ENCODE measurements at places on chromosomes 12 and 14.

DNA sequence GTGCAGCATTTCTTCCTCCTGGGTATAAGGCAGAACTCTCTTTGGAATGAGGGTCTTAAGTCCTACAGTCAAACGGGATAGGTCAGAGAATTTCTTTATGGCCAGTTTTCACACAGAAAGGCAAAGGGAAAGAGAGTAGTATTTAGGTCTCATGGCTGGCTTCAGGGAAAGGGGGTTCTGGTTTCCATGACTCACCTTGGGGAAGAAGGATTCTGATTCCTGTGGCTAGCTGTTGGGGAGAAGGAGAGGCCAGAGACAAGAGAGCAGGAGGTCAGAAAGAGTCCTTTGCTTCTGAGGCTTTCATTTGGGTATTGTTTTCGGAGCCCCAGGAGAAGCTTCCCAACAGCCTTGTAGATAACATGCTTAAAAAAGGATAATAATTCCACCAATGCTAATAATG lies 332.5 kb downstream of the NPAS3 start:
- H3K27me3 ChIP-seq = no peaks in the 10 kb centered on the region
- no peak for DNase-seq
- H3K4me1 ChIP-seq = no peaks in the 10 kb centered on the region
- no peak overlapping the region for H3K4me3 ChIP-seq
- H3K27ac ChIP-seq = no peak overlapping the region

- peak within 1 kb of the TSS; percentile 57 for H3K27ac ChIP-seq
- H3K4me1 ChIP-seq = no peaks in the 10 kb centered on the region
- DNase-seq = peak; percentile 89
- H3K27me3 ChIP-seq = no peaks in the 10 kb centered on the region
Observed at GRCh38 chr12:100573292-100574186, at the start of gene GAS2L3. Gene GAS2L3, plus strand, starts transcription at chr12:100573684. Its CDS starts 21,221 bp downstream, at chr12:100594905.

DNA sequence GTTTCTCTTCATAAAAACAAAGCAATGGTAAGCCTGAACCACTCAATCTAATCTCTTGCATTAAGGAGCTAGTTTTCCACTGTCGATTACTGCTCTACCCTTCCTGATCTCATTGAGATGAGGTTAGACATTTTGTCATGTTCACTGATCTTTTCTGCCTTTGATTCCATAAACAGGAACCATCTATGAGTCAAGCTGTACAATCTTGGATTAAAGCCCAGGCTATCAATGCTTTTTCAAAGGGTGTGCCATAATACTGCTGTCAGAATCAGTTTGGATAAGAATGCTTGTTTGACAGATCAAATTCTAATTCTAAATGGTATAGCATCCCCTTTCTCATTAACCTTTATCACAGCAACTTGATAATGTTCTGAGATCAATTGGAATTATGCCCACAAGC lies 16.1 kb downstream of the GRIP1 start:
- no peaks in the 10 kb centered on the region for H3K36me3 ChIP-seq
- DNase-seq = no peak
- no peaks in the 10 kb centered on the region for H3K4me1 ChIP-seq
- no peaks in the 10 kb centered on the region for H3K27me3 ChIP-seq

DNA sequence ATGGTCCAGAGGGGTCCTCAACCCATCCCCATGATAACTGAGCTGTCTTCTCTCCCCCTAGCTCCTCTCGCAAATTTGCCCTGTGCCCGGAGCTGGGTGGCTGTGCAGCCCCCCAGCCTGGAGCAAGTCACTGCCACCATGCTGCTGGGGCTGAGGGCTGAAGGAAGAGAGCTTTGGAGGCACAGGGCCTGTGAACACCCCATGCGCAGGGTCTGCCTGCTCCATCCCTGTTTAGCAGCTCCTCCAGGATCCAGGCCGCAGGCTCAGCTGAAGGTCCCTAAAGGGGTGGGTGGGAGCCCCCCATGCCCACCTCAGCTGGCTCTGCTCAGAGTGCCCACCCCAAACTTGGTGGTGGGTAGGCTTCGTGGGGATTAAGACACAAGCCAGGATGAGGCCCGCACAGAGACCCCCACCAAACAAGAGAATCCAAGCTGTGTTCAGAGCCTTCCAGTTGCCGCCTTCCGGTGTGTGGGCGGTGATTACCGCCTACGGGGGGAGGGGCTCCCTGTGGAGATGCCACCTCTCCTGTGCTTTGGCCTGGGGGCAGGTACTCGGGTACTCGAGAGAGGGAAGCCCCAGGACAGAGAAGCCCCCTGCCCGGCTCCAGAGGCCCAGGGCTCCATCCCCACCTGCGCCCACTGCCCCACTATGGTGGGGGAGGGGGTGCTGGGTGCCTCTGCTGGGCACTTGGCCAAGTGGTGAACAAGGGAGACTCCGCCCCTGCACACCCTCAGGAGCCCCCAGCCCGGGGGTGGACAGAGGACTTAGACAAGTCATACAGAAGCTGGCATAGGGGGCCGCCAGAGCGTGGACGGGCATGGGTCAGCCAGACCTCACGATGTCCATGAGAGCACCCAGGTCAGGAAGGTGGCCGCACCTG lies 1.4 kb upstream of the JAG2 start:
- no peaks in the 10 kb centered on the region for H3K36me3 ChIP-seq
- DNase-seq = no peak
- peak overlapping the region; percentile 47 for H3K27ac ChIP-seq
- no peaks in the 10 kb centered on the region for H3K4me1 ChIP-seq
- H3K4me3 ChIP-seq = no peak overlapping the region
